ENCODE measurements at places on chromosomes 6 and 20.

DNA sequence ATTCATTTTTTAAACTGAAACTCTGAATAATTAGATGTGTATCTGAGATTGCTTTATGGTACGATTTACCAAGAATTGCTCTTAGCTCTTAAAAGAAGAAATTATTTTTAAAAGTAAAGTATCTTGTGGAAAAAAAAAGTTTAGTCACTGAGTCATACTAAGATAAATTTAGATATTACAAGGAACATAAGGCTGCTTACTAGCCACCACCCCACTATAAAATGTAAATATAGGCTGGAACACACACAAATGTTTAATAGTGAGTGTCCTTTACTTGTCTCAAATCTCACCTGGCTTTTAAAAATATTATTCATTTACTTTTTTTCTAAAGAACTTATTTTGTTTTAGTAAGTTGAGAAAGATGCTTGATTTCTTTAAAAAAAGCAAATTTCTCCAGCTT, 17.6 kb downstream of the RFX6 start:
- DNase-seq: no peak

- DNase-seq: peak; percentile 89
Measured at GRCh38 chr6:85135376-85136094, 314.3 kb upstream of the NT5E start.

- DNase-seq: peak; percentile 30
Measured at GRCh38 chr6:132813173-132813856, 1.1 kb upstream of the RPS12 start.

GRCh38 chr6:43386492-43386891, 17.0 kb upstream of the ZNF318 start:
- DNase-seq: peak; percentile 17

DNA sequence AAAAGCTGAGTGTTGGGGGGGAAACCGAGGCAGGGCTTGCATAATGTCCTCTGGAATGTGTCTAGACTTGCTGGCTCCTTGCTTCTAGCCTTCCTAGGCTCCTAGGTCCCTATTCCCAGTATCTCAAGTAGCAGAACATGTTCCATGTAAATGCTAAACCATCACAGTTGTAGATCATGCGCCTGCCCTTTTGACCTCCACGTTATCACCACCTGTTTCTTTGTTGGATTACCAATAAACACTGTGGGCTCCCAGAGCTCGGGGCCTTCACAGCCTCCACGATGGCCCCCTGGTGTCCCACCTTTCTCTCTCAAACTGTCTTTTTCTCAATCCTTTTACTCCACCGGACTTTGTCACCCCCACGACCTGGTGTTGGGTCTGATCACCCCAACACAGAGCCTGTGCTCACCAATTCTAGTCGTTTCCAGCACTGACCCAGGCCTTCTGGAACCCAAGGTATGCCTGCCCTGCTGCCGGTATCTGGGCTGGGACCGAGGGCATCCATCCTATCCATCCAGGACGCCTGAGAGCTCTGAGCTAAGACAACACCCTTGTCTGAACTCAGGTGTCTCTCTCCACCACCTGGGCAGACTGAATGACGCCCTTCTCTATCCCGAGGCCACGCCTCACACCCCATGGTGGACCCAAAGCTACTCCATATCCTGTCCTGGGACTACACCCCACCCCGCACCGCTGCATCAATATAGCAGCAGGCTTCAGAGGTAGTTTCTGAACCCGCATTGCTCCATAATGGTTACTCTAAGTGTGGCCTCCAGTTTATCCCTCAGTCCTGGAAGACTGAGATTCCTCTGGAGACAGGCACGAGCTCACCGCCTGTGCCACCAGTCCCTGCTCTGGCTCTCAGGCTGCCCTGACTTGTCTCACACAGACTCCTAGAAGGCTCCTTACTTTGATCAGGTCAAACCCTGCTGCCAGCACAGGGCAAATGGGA, 9.3 kb upstream of the PRR18 start:
- DNase-seq: no peak

GRCh38 chr6:43436577-43437282, 9.4 kb downstream of the ABCC10 start:
- DNase-seq: peak; percentile 89

GRCh38 chr6:38755874-38756273, 40.8 kb downstream of the DNAH8 start:
- DNase-seq: no peak

DNA sequence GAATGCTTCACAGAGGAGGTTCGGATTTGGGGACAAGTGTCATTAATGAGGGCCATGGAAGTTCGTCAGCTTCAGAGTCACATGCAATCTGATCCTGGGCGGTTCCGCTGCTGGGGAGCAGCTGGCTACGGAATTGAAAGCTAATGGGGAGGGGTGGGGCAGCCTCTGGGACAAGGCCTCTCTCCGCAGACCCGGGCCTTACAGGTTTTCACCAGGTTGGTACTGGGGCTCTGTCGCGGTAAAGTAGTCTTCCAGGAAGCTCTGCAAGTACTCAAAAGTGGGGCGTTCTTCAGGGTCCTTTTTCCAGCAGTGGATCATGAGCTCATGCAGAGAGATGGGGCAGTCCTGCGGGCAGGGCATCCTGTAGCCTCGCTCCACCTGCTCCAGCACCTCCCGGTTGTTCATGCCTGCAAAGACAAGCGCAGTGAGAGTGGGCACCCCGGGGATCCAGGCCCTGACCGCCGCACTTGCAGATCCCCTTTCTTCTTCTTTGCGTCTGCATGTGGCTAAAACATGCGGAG, 55.9 kb upstream of the TRAF3IP2 start:
- DNase-seq: no peak

- no peak for DNase-seq
Measured at GRCh38 chr6:15343490-15344191, 97.8 kb downstream of the JARID2 start.

DNA sequence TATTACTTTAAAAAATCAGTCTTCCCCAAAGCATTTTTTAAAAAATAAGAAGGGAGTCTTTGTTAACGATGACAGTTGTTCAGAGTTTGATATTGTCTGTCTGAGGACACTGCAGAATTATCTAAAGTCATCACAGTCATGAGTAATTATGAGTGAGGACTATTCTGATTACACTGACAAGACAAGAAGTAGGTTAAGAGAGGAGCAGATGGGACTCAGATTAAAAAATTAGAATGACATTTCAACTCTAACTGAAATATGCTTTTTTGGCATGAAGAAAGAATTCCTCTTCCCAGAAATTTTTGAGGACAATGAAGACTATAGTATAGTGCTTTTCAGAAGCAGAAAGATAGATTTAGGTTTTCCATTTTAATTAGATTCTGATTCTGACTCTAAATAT, 456.5 kb downstream of the EPHA7 start:
- DNase-seq: no peak

DNA sequence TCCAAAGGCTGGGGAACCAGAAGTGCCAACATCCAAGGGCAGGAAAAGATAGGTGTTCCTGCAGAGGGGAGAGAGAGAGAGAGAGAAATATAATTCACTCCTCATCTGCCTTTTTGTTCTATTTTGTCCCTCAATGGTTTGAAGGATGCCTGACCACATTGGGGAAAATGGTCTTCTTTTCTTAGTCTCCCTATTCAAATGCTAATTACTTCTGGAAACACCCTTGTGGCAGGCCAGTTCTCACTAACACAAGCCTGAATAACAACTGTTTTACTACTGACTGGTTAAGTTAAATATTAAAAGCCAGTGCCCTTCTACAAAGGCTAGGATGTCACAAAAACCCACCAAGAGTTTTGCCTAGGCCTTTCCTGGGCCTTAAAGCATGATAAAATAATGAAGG, 425.4 kb upstream of the HTR1E start:
- DNase-seq: no peak

DNA sequence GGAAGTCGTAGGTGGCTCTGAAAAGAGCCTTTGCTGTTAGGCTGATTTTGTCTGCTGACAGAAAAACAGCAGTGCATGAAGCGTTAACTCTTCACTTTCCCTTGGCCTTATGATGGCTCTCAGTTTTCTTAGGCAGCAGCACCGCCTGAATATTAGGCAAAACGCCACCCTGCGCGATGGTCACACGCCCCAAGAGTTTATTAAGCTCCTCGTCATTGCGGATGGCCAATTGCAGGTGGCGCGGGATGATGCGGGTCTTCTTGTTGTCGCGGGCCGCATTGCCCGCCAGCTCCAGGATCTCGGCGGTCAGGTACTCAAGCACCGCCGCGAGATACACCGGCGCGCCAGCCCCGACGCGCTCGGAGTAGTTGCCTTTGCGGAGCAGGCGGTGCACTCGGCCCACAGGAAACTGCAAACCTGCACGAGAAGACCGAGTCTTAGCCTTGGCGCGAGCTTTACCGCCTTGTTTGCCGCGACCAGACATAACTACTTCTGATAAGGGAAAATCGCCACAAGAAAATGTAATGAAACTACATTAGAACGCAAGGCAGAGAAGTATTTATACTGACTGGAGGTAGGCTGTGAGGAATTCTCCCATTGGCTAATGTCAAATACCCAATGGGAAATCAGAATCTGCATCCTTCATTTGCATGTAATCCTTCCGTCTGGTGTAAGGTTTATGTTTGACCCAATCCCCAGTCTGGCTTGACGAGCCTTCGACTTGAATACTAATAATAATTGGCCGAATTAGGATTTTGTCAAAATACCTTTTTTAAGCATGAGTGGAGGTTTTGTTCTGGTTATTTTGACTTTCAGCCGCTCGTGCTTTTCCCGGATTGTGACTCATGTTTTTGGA, 53.9 kb upstream of the HFE start:
- peak; percentile 99 for DNase-seq

DNA sequence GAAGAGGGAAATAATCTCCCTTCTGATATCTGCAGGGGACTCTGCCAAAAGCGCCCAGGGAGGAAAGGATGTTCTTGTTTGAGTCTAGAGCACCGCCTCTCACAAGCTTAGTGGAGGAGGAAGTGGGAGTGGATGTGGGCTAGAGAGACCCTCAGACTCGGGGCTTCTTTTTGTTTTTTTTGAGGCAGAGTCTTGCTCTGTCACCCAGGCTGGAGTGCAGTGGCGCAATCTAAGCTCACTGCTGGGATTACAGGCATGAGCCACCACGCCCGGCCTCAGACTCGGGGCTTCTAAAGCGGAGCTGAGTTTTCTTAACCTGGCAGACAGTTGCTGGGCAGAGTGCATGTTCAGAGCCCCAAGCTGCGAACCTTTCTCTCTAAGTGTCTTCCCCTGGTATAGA, 310.8 kb downstream of the BMP7 start:
- no peak for DNase-seq

All from AG10803 (cell line).